ENCODE measurements at places on chromosomes 16 and 17.

DNA sequence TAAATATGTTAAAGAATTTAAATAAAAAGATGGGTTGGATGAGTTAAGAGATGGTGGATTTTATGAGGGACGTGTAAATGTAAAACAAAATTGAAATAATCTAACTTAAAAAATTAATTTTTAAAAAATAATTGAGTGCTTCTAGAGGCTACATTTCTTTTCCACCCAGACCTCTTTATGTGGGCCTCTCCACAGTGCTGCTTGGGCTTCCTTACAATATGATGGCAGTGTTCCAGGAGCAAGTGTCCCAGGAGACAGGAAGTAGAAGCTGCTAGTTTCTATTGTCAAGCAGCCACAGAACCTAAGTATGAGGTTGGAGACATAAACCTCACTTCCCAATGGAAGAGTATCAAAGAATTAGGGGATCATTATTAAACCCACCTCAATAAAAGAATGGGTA lies 205.7 kb upstream of the CPHXL start:
- H3K36me3 ChIP-seq = no peaks in the 10 kb centered on the region
- DNase-seq = no peak
- no peak overlapping the region for H3K27ac ChIP-seq
- H3K4me1 ChIP-seq = no peaks in the 10 kb centered on the region
- H3K27me3 ChIP-seq = no peaks in the 10 kb centered on the region
- no peak overlapping the region for H3K4me3 ChIP-seq

- H3K36me3 ChIP-seq = no peaks in the 10 kb centered on the region
- no peak for DNase-seq
- H3K4me1 ChIP-seq = no peaks in the 10 kb centered on the region
- no peak overlapping the region for H3K27ac ChIP-seq
- no peak overlapping the region for H3K4me3 ChIP-seq
Observed at GRCh38 chr17:45388604-45389325, 43.9 kb downstream of the ARHGAP27 start.

GRCh38 chr17:518047-518735 lies 165.6 kb upstream of the RPH3AL start:
- H3K4me1 ChIP-seq = no peaks in the 10 kb centered on the region
- H3K27me3 ChIP-seq = no peaks in the 10 kb centered on the region
- no peak for DNase-seq
- peaks cover 55% of the 10 kb centered on the region for H3K36me3 ChIP-seq
- H3K4me3 ChIP-seq = no peak overlapping the region
- H3K27ac ChIP-seq = no peak overlapping the region

- no peak overlapping the region for H3K4me3 ChIP-seq
- no peaks in the 10 kb centered on the region for H3K4me1 ChIP-seq
- H3K27ac ChIP-seq = no peak overlapping the region
- no peaks in the 10 kb centered on the region for H3K36me3 ChIP-seq
- no peak for DNase-seq
Observed at GRCh38 chr17:8872705-8873435, 5.4 kb upstream of the PIK3R6 start.

DNA sequence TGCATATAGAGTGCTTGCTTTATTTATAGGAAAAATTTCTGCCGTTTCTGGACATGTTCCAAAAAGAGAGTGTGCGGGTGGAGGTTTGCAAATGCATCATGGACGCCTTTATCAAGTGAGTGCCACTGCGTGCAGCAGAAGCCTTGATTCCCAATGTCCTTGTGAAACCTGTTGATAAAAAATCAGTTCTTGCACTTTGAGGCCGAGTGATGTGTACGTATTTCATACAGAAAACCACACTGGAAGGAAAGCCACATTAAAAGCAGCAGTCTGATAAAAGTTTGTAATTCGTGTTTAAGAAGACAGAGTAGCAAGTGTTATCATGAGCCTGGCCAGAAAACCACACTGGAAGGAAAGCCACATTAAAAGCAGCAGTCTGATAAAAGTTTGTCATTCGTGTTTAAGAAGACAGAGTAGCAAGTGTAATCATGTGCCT lies 78.0 kb downstream of the KNOP1 start:
- H3K4me3 ChIP-seq = no peak overlapping the region
- H3K4me1 ChIP-seq = no peaks in the 10 kb centered on the region
- H3K27ac ChIP-seq = no peak overlapping the region
- DNase-seq = no peak
- H3K27me3 ChIP-seq = no peaks in the 10 kb centered on the region

GRCh38 chr16:81066681-81067080 lies 10.4 kb downstream of the C16orf46 start:
- H3K27me3 ChIP-seq = no peaks in the 10 kb centered on the region
- no peak for DNase-seq
- H3K27ac ChIP-seq = no peak overlapping the region
- H3K4me3 ChIP-seq = no peak overlapping the region
- H3K36me3 ChIP-seq = no peaks in the 10 kb centered on the region
- no peaks in the 10 kb centered on the region for H3K4me1 ChIP-seq

DNA sequence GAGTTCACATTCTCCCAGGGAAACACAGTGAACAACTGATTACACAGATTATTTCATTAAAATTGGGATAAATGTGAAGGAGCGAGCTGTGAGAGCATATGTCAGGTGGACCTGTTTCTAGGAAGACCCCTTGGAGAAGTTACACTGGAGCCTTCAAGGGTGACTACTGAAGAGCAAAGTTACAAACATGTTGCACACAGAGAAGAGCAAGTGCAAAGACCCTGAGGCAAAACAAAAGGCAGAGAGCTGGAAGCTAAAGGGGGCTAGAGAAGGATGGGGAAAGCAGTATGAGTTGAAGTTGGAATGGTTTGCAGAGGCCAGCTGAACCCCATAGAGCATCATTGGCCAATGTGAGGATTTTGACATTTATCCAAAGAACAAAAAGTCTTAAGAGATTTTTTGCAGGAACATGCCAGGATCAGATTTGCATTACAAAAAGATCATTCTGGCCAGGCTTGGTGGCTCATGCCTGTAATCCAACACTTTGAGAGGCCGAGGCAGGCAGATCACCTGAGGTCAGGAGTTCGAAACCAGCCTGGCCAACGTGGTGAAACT lies 14.1 kb downstream of the PDZD9 start:
- peaks cover 17% of the 10 kb centered on the region for H3K36me3 ChIP-seq
- H3K27me3 ChIP-seq = no peaks in the 10 kb centered on the region
- no peaks in the 10 kb centered on the region for H3K4me1 ChIP-seq
- no peak overlapping the region for H3K4me3 ChIP-seq
- no peak overlapping the region for H3K27ac ChIP-seq

DNA sequence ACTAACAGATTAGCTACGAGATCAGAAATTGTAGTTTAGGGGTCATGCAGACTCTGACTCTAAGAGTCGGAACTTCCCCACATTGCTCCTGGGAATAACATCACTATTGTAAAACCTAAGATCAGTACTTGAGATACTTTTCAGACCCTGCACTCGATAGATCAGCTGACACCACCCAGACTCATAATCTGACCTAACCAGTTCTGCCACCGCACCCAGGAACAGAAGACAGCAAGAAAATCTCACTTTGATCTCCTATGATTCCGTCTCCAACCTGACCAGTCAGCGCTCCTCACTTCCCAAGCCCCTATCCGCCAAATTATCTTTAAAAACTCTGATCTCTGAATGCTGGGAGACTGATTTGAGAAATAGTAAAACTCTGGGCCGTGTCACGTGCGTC lies 27.2 kb upstream of the ASGR2 start:
- H3K27ac ChIP-seq = no peak overlapping the region
- no peaks in the 10 kb centered on the region for H3K4me1 ChIP-seq
- H3K36me3 ChIP-seq = no peaks in the 10 kb centered on the region
- H3K27me3 ChIP-seq = no peaks in the 10 kb centered on the region
- no peak for DNase-seq

GRCh38 chr16:9402293-9402860 lies 310.9 kb downstream of the HAPSTR1 start:
- no peaks in the 10 kb centered on the region for H3K27me3 ChIP-seq
- DNase-seq = no peak
- no peaks in the 10 kb centered on the region for H3K36me3 ChIP-seq
- no peak overlapping the region for H3K27ac ChIP-seq
- no peaks in the 10 kb centered on the region for H3K4me1 ChIP-seq

- no peak overlapping the region for H3K27ac ChIP-seq
- H3K27me3 ChIP-seq = no peaks in the 10 kb centered on the region
Observed at GRCh38 chr16:89452925-89453324, 37.4 kb downstream of the ANKRD11 start.

DNA sequence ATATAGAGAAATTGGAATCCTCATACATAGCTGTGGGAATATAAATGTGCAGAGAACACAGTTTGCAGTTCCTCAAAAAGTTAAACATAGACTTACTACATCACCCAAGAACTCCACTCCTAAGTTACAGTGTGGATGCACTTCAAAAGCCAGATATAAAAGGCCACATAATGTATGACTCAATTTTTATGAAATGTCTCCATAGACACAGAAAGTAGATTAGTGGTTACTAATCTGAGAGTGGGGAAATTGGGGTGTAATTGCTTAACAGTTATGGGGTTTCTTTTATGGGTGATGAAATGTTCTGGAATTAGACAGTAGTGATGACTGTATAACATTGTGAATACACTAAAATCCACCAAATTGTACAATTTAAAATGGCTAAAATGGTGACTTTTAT lies 60.9 kb downstream of the CACNG1 start:
- H3K27me3 ChIP-seq = no peaks in the 10 kb centered on the region
- H3K27ac ChIP-seq = no peak overlapping the region
- H3K36me3 ChIP-seq = peaks cover 32% of the 10 kb centered on the region
- no peaks in the 10 kb centered on the region for H3K4me1 ChIP-seq
- DNase-seq = no peak

DNA sequence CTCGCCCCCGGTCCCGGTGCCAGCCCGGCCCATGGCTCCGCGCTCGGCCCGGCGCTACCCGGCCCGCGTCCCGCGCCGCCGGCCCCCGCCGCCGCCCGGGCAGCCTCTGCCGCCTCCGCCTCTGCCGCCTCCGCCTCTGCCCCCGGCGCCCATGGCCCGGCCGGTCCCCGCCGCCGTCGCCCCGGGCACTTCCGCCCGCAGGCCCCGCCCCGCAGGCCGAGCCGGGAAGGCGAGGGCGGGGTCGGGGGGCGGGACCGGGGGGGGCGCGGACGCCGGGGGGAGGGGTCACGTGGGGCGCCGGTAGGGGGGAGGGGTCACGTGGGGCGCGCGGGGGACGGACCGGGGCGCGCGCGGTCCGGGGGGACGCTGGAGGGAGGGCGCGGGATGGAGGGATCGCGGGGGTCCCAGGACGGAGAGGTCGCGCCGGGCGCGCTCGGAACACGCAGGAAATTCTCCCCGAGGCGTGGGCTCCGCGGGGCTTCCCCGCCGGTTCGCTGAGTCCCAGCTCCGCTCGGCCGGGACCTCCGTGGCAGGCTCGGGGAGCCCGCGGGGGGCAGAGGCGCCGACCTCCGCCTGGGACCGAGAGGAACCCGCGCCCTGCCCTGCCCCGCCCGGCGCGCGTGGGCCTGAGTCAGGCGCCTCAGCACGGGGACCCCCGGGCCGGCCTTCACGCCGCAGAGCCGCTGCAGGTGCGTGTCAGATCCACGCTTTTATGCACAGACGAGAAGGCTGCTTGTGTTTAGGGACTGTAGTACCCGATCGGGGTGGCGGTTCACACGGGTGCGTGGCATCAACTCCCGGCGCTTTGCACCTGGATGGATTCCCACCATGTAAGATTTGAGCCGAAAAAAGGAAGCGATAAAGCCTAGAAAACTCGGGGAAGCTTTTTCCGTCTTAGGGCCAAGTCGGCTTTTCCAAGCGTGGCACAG lies at the start of gene PGAP6:
Gene PGAP6, minus strand, starts transcription at position 190 of the 929 bp plus-strand sequence. Its CDS starts 157 bp downstream, at position 33.
- peak within 1 kb of the TSS; percentile 64 for H3K27ac ChIP-seq
- no peaks in the 10 kb centered on the region for H3K27me3 ChIP-seq
- peak within 1 kb of the TSS; percentile 86 for H3K4me3 ChIP-seq
- peaks cover 3% of the 10 kb centered on the region for H3K36me3 ChIP-seq
- H3K4me1 ChIP-seq = peaks cover 12% of the 10 kb centered on the region

- H3K27ac ChIP-seq = no peak overlapping the region
- DNase-seq = no peak
- no peaks in the 10 kb centered on the region for H3K36me3 ChIP-seq
- H3K27me3 ChIP-seq = no peaks in the 10 kb centered on the region
- H3K4me1 ChIP-seq = no peaks in the 10 kb centered on the region
Observed at GRCh38 chr16:23950291-23950894, 114.6 kb downstream of the PRKCB start.

- H3K27ac ChIP-seq = no peak overlapping the region
- DNase-seq = peak; percentile 79
- H3K4me1 ChIP-seq = peaks cover 21% of the 10 kb centered on the region
- H3K27me3 ChIP-seq = no peaks in the 10 kb centered on the region
- peaks cover 4% of the 10 kb centered on the region for H3K36me3 ChIP-seq
Observed at GRCh38 chr16:96935-97381, 18.9 kb downstream of the MPG start.

- no peak overlapping the region for H3K27ac ChIP-seq
- DNase-seq = no peak
- H3K27me3 ChIP-seq = no peaks in the 10 kb centered on the region
- no peaks in the 10 kb centered on the region for H3K36me3 ChIP-seq
- H3K4me3 ChIP-seq = no peak overlapping the region
Observed at GRCh38 chr17:27669850-27670249, 38.9 kb downstream of the LGALS9 start.

GRCh38 chr17:13492737-13493122 lies 109.0 kb downstream of the HS3ST3A1 start:
- no peaks in the 10 kb centered on the region for H3K4me1 ChIP-seq
- H3K4me3 ChIP-seq = no peak overlapping the region
- H3K36me3 ChIP-seq = no peaks in the 10 kb centered on the region
- H3K27ac ChIP-seq = no peak overlapping the region
- DNase-seq = no peak
- no peaks in the 10 kb centered on the region for H3K27me3 ChIP-seq

DNA sequence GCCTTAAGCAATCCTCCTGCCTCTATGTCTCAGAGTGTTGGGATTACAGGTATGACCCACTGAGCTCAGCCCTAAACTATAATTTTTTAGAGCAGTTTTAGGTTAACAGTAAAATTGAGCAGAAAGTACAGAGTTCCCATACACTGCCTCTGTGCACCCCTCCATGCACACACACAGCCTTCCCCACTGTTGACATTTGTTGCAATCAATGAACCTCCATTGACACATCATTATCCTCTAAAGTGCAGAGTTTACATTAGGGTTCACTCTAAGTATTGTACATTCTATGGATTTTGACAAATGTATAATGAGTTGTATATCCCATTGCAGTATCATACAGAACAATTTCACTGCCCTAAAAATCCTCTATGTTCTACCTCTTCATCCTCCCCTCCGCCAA lies 35.0 kb downstream of the NGFR start:
- no peaks in the 10 kb centered on the region for H3K4me1 ChIP-seq
- no peak overlapping the region for H3K4me3 ChIP-seq
- no peak overlapping the region for H3K27ac ChIP-seq

DNA sequence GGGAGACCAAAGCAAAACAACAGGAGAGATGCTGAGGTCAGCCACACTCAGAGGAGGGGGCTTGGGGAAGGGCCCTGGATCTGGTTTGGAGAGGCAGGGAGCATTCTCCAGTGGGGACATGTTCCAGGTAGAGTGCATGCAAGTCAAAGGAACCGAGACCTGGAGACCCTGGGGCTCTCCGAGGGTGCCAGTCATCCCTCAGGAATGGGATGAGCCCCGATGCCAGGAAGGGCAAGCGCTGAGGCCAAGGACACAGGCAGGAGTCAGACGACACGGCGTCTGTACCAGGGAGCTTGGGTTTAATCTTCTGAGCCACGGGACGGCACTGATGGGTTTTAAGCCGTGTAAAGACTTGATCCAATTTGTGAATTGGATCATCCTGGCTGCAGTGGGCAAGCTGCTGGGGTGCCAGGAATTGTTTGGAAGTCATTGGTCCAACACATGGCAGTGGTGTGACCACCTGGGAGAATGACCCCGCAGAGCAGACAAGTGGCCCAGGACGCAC lies 32.9 kb upstream of the ANKRD40CL start:
- H3K4me3 ChIP-seq = no peak overlapping the region
- H3K36me3 ChIP-seq = no peaks in the 10 kb centered on the region
- H3K4me1 ChIP-seq = no peaks in the 10 kb centered on the region
- no peaks in the 10 kb centered on the region for H3K27me3 ChIP-seq
- no peak for DNase-seq
